ENCODE measurements at places on chromosomes 1 and 21.

- no peak for DNase-seq
These were observed 23.1 kb upstream of the RAP1A start for GRCh38 chr1:111596499-111596898.

GRCh38 chr1:93668121-93668520 is 13.5 kb downstream of the BCAR3 start:
- DNase-seq, result no peak

- DNase-seq, result no peak
These were observed 72.7 kb downstream of the TRABD2B start for GRCh38 chr1:47924270-47925048.

- DNase-seq, result no peak
These were observed 48.3 kb downstream of the CLIC4 start for GRCh38 chr1:24793447-24794129.

DNA sequence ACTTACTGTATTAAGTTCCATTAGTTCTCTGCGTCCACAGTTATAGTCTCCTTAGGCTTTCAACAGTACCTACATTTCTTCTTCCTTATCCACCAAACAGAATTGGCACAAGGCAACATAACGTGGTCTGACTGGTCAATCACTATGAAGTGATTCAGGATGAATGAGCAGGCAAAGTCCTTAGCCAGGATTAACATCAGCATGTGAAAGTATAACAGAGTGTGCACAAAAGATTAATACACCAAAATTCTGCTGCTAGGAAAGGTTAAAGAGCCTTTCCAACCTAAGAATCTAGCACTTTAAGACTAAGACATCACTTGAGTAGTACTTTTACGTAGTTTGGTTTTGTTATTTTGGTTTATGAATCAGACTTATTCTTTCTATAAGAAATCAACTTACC is 15.8 kb downstream of the DEPDC1 start:
- no peak for DNase-seq

GRCh38 chr1:113178106-113178505 is 105.1 kb downstream of the LRIG2 start:
- DNase-seq, result no peak

GRCh38 chr1:151324390-151324930 is 2.8 kb downstream of the PI4KB start:
- DNase-seq, result no peak

GRCh38 chr1:164958982-164959768 is 397.3 kb downstream of the LMX1A start:
- DNase-seq, result no peak

DNA sequence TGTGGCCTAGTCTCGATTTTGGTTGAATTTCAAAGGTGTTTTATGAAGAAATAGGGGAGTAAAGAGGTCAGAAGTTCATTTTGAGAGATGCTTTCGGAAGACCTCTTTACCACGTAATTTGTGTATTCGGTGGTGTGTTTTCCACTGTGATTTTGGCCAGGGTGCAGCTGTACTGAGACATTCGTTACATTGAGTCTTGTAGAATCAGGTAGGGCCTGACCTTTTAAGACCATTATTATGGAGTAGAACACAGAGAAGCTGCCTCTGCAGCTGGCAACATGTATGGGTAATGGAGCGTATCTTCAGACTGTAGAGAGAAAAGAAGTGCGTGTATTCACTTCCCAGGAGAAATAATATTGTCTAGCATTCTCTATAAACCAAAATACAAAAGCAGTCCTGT is 326.5 kb downstream of the PDE4B start:
- no peak for DNase-seq

DNA sequence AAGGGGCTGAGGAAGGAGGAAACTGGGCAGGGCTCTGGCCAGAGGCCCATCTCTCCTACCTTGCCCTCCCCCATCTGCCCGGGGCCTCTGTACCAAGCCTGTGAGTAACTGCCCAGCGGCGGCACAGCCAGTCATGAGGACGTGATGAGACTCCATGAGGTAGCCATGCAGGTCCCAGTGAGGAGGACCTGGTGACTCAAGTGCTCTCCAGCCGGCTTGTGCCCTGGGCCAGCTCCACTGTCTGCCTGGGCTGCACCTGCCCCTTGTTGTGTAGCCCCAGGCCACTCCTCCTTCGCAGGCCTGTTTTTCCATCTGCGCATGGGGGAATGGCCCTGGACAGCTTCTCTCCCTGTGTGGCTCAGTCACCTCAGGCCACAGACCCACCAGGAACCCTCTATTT is 42.0 kb upstream of the PADI1 start:
- no peak for DNase-seq

GRCh38 chr1:95124342-95124741 is 7.2 kb downstream of the TLCD4 start:
- no peak for DNase-seq

DNA sequence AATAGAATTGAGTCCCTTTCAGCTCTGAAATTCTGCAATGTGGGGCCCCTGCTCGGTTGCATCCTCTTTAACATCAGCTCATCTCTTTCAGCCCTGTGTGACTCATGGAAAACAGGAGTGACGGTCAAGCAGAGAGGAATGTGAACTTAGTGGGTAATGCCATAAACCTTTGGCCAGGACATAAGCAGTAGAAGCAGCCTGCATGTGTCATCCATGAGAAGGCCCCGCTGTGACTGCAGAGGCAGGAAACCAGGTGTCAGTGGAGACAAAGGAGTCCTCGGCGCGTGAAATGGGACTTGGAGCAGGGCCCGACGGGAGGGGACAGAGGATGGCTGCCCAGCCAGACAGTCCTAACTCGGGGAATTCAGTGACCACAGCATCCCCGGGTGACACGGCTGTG is 21.1 kb upstream of the EPHB2 start:
- DNase-seq, result no peak

DNA sequence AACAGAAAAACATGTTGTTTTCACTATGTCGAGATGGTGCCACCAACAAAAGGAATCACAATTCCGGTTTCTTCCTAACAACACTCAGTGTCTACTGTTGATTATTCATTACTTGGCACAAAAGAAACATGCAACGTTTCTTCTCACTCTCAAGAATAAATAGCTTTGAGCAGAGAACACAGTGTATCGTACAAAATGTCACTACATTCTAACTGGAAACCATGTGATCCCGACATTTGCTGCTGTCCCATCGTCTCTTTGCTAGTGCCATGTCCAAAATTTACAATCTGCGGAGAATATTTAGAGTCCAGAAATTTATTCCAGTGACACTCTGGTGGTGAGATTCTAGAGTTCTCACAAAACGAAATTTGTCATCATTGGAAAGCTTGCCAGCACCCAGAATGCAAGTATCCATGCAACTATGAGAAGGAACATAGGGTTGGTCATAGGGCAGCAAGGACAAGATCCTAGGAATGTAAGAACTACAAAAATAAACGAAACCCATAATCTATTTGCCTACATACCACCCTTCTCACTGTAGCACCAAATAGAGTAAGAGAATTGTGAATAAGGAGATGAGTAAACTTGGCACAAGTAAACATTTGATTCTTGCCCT is 505.1 kb downstream of the LTN1 start:
- DNase-seq, result no peak

DNA sequence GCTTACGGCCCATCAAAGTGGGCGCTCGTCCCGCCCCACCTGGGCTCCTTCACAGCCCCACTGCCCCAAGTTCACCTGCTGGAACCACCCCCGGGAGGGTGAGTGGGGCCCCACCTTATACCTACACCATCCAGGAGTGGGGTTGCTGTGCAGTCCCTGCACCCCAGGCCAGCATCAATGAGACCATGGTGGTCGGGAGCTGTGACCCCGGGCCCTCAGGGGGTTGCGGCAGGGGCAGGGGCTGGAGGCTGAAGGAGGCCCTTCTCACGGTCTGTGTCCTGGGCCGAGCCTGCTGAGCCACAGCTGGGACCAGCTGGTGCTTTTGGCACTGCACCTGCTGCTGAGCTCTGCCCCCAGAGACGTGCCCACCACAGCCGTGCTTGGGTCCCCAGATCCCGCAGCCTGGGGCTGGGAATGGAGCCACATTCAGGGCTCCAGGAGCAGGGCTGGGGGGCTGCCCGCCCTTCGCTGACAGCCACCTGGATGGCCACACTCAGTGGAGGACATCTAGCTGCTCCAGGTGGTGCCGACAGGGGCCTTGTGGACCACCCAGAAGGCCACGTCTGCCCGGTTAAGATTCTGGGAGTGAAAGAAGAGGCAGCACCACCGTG is 17.4 kb downstream of the ACTRT2 start:
- no peak for DNase-seq

DNA sequence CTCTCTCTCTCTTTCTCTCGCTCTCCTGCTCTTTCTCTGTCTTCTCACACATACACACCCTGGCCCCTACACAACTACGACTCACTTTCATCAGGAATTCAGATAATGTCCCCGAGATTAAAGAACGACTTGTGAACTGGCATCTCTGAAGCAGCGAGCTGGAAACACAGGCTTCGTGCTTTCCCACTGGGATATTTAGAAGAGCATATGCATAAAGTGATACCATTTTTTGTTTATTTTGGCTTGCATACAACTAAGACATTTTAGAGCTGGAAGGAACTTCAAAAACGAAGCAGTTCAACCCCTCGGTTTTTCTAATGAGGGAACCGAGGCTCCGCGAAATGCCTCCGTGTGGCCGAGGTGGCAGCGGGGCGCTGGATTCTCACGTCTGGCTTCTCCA is 88.6 kb downstream of the ZBTB18 start:
- no peak for DNase-seq

All from activated CD8-positive, alpha-beta memory T cell treated with anti-CD3 and anti-CD28 coated beads for 48 hours (primary cell).